ENCODE measurements at places on chromosomes 5 and 9. TPM values are rescaled to one million over a fixed set of nuclear protein-coding genes. Genes with fewer than 3 reads are reported as not detected.

The HRCT1 gene
- total RNA-seq = 3.1 TPM

The BHMT2 gene
- total RNA-seq = 4.8 TPM

The PCDHGA5 gene
- total RNA-seq = 2.0 TPM

The SEMA6A gene
- 15.3 TPM for total RNA-seq

The PCDHB5 gene
- total RNA-seq = 2.5 TPM

The DBH gene
- total RNA-seq = 0.23 TPM

The DNAI1 gene
- total RNA-seq = 0.29 TPM

The CYLC2 gene
- total RNA-seq = not detected

The HMCN2 gene
- total RNA-seq = 3.7 TPM

The MSMP gene
- total RNA-seq = 1.1 TPM

The WNK2 gene
- 0.93 TPM for total RNA-seq

The TPPP gene
- 14.4 TPM for total RNA-seq

The HEMGN gene
- 0.16 TPM for total RNA-seq

The SLC1A3 gene
- total RNA-seq = 31.7 TPM

The SLC44A1 gene
- total RNA-seq = 58.0 TPM

The HSPA4 gene
- total RNA-seq = 85.5 TPM

The EFNA5 gene
- 16.9 TPM for total RNA-seq

The ANKH gene
- 57.5 TPM for total RNA-seq

The P4HA2 gene
- 81.9 TPM for total RNA-seq

The TUSC1 gene
- total RNA-seq = 10.6 TPM

The GFI1B gene
- 0.90 TPM for total RNA-seq

The PPP3R2 gene
- not detected for total RNA-seq

The LCN9 gene
- total RNA-seq = not detected

The FOXD1 gene
- total RNA-seq = 0.10 TPM

The IL17B gene
- not detected for total RNA-seq

The GGTA1 gene
- 4.8 TPM for total RNA-seq

The TLR4 gene
- 24.8 TPM for total RNA-seq

The C5 gene
- total RNA-seq = 32.2 TPM

The FCN1 gene
- 28.4 TPM for total RNA-seq
